ENCODE measurements at places on chromosomes 12 and 14. TPM values are rescaled to one million over a fixed set of nuclear protein-coding genes. Genes with fewer than 3 reads are reported as not detected.
A peak's percentile ranks its signal among the peaks of the same experiment; 100 is the strongest.

The CD69 gene
- 66.8 TPM for total RNA-seq

- no peak for DNase-seq
Measured at GRCh38 chr12:121580959-121581685, at the start of gene KDM2B. KDM2B (minus strand) TSS chr12:121581023; CDS start chr12:121580911, 112 bp downstream.

The BIN2 gene
- total RNA-seq, result 57.3 TPM

GRCh38 chr12:8612629-8613028, at the start of gene AICDA:
AICDA (minus strand) TSS chr12:8612859; CDS start chr12:8612767, 92 bp downstream.
- DNase-seq, result no peak

The RND1 gene
- total RNA-seq, result 2.6 TPM

The YARS2 gene
- 34.8 TPM for total RNA-seq

- peak; percentile 30 for DNase-seq
Measured at GRCh38 chr14:100593751-100594624, 6.8 kb upstream of the BEGAIN start.

DNA sequence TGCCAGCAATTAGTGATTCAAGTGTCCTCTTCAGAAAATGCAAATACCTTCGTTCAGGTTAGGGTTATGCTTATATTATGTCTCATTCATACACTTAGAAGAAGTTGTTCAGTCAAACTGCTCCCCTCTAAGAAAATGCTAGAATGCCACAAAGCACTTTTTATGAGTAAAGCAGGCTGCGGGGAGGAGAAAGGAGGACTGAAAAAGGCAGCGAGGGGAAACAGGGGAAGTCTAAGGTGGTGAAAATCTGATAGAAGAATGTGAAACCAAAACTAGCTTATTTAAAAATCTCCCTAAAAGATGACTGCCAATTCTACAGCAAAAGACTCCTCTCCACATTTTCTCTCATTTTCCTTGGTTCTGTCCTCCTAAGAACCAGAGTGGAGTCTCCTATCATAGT, 70.1 kb downstream of the PRKD1 start:
- no peak for DNase-seq

The ADGRD1 gene
- 1.1 TPM for total RNA-seq

The GUCY2C gene
- total RNA-seq, result not detected

DNA sequence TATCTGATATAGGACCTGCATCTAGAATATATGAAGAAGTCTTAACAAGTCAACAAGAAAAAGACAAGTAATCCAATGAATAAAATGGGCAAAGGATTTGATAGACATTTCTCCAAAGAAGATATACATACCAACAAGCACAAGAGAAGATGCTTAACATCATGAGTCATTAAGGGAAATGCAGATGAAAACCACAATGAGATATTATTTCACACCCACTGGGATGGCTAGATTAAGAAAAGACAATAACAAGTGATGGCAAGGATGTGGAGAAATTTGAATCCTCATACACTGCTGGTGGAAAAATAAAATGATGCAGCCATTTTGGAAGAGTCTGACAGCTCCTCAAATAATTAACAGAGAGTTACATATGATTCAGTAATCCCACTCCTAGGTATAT, 502.6 kb downstream of the FUT8 start:
- no peak for DNase-seq

- DNase-seq, result no peak
Measured at GRCh38 chr14:74670726-74671411, 42.0 kb downstream of the AREL1 start.

The AQP2 gene
- total RNA-seq, result not detected

DNA sequence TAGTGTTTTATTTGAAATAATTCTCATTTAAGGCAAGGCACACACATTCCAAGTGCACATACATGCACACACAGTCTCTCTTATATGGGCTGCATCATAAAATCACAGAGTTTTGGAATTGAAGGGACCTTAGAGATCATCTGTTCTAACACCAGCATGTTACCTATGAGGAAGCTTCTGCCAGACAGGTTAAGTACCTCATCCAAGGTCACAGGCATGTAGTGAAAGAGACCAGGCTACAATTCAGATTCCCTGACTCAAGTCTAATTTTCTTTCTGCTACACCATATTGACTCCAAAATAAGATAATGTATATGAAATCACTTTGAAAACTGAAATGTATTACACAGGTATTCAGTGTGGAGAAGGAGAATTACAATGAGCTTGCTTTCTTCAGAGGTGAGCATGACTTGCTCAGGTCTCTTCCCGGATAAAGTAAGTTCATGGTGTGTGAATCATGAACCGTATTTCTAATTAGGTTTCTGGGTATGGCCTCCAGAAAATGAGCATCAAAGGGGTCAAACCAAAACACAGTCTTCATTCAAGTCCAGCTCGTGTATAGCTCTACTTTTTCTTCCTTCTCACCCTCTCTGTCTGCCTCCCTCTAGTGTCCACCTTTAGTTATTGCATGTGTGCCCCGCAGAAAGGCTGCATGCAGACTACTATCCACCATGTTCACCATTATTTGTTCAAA, 411.9 kb downstream of the FUT8 start:
- DNase-seq, result peak; percentile 53

The HSP90AA1 gene
- 1,459 TPM for total RNA-seq
